ENCODE measurements at places on chromosomes 5 and 9.

- no peak for DNase-seq
These were observed 7.0 kb downstream of the PAM start for GRCh38 chr5:102762095-102762534.

GRCh38 chr9:74804018-74804385 is 83.7 kb downstream of the TRPM6 start:
- DNase-seq: no peak

DNA sequence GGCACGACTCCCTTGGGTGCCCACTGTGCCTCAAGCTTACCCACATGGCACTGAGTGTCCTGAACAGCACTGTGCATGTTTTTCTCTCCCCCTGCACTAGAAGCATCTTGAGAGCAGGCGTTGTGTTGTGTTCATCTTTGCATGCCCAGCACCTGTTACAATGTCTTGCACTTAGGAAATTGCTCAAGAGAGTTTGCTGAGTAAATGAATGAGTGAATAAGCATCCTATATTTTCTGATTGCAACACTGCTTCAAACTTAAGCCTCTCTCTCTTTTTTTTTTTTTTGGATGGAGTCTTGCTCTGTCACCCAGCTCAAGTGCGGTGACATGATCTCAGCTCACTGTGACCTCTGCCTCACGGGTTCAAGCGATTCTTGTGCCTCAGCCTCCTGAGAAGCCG is 94.5 kb downstream of the LMNB1 start:
- no peak for DNase-seq

DNA sequence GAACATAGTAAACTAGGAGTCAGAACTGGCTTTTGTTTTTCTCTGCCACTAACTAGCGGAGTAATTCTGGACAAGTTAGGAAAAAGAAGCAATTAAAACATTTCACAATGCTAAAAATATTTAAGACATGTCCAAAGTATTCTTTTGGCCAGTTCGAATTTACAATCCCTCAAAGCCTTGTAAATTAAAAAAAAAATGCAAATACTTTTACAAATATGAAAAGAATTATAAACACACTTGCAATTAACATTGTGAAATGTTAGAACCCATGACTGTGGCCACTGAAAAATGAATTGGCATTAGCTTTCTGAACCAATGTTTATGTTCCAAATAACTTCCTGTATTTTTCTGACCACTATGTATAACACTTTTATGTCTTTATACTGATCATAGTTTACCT is 2.2 kb downstream of the RAD1 start:
- no peak for DNase-seq

- DNase-seq: no peak
These were observed 54.7 kb downstream of the GAS1 start for GRCh38 chr9:86892576-86892975.

Measured in activated effector memory CD4-positive, alpha-beta T cell treated with Interleukin-2 at 50 U/mL for 16 hours (primary cell).